ENCODE measurements at places on chromosomes 4 and X.
A peak's percentile ranks its signal among the peaks of the same experiment; 100 is the strongest.

- peak; percentile 19 for DNase-seq
Observed at GRCh38 chr4:83771113-83771705, 235.3 kb downstream of the GPAT3 start.

- peak; percentile 70 for DNase-seq
Observed at GRCh38 chr4:15004739-15005301, 2.5 kb downstream of the CPEB2 start.

- no peak for DNase-seq
Observed at GRCh38 chrX:10085223-10085622, 71.6 kb upstream of the CLCN4 start.

- no peak for DNase-seq
Observed at GRCh38 chrX:7262551-7262950, 114.6 kb upstream of the PUDP start.

GRCh38 chr4:169795585-169795984 lies 37.8 kb upstream of the HPF1 start:
- no peak for DNase-seq

DNA sequence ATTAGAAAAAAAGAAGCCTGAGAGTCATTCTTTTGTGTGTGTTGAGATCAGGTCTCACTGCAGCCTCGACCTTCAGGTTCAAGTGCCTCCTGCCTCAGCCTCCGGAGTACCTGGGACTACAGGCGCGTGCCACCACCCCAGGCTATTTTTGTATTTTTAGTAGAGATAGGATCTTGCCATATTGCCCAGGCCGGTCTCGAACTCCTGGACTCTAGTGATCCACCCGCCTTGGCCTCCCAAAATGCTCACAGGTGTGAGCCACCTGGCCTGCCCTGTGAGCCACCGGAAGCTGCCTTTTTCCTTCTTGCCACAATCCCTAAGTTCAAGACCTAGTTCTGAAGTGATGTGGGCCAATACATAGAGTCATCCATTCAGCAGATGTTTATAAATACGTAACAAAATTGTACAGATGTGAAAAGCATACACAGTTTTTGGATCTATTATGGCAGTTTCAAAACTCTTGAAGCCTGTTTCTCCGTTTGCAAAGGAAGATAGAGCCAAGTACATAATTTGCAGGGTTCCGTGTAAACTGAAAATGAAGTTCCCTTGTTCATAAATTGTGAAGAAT lies 536 bp upstream of the CTSO start:
- no peak for DNase-seq

- no peak for DNase-seq
Observed at GRCh38 chr4:52408471-52408870, 250.6 kb downstream of the USP46 start.

GRCh38 chr4:172698256-172698655 lies 470.4 kb upstream of the GALNT7 start:
- no peak for DNase-seq

GRCh38 chr4:113086172-113086695 lies 36.8 kb downstream of the ANK2 start:
- no peak for DNase-seq

GRCh38 chr4:141706445-141706844 lies 70.1 kb downstream of the IL15 start:
- DNase-seq = no peak

DNA sequence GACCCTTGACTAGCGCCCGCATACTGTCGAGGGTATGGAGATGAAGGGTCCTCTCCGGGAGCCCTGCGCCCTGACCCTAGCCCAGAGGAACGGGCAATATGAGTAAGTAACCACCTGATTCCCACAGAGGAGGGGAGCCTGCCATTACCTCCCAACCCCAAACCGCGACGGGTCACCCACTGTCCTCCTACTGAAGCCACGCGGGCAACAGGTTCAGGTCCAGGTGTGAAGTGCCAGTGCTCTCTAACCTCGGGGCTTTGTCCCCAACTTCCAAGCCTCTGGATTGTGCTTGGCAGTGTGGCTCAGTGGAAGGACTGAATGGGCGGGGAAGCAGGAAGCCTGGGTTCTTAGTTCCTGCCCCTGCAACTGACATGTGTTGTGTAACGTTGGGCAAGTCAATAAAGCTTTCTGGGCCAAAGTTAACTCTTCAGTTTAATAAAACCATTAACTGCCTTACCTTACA lies 694 bp downstream of the OCRL start:
- DNase-seq = no peak

GRCh38 chr4:111761531-111761930 lies 383.7 kb upstream of the FAM241A start:
- no peak for DNase-seq

GRCh38 chr4:100609810-100610209 lies 92.0 kb upstream of the EMCN start:
- DNase-seq = no peak

- DNase-seq = no peak
Observed at GRCh38 chr4:4969298-4969697, 50.0 kb downstream of the CYTL1 start.

- DNase-seq = no peak
Observed at GRCh38 chr4:83178029-83178428, 63.5 kb upstream of the PLAC8 start.

GRCh38 chr4:40596522-40596921 lies 33.1 kb downstream of the RBM47 start:
- DNase-seq = no peak

DNA sequence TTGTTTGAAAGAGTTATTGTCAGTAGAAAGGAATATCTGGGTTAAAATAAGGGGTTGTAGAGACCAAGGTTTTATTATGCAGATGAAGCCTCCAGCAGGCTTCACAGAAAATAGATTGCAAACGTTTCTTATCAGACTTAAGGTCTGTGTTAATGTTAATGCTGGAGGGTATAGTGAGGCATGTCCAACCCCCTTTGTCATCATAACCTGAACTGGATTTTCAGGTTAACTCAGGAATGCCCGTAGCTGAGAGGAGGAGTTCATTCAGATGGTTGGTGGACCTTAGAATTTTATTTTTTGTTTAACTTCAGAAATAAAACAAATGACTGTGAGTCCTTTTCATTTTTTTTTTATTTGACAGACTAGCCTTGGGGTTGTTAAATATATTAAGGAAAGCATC lies 354.1 kb downstream of the GPM6A start:
- DNase-seq = no peak

GRCh38 chrX:8879750-8880149 lies 78.6 kb upstream of the FAM9A start:
- no peak for DNase-seq

GRCh38 chr4:64625438-64625837 lies 216.2 kb upstream of the TECRL start:
- no peak for DNase-seq

DNA sequence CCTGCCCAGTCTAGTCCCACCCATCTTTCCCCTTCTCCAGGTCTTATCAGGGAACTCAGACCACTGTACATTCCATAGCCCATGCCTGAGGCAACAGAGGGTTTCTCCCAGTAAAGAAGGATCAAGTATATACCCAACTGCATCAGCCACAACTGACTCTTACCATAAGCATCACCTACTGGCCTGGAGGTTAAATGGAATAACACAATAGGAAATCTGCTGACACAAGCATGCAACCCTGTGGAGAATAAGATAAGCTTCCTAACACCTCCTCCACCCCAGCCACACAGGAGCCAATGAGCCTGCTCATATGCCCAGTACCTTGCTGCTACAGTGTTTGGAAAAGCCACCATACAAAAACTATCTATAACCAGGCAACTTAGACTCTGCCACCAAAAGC lies 34.6 kb upstream of the PLK4 start:
- no peak for DNase-seq

GRCh38 chr4:151408630-151409469 lies at the start of gene FHIP1A:
Gene FHIP1A (plus strand): TSS chr4:151409176. CDS start chr4:151566260, 157,084 bp downstream.
- DNase-seq = peak; percentile 71

DNA sequence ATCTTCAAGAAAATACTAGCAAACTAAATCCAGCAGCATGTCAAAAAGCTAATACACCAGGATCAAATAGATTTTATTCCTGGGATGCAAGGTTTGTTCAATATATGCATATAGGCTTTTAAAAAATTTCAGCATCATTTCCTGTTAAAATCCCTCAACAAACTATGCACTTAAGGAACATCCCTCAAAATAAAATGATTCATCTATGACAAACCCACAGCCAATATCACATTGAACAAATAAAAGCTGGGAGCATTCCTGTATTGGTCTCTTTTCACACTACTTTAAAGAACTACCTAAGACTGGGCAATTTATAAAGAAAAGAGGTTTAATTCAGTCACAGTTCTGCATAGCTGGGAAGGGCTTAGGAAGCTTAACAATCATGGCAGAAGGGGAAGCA lies 726.7 kb downstream of the GRXCR1 start:
- DNase-seq = no peak

DNA sequence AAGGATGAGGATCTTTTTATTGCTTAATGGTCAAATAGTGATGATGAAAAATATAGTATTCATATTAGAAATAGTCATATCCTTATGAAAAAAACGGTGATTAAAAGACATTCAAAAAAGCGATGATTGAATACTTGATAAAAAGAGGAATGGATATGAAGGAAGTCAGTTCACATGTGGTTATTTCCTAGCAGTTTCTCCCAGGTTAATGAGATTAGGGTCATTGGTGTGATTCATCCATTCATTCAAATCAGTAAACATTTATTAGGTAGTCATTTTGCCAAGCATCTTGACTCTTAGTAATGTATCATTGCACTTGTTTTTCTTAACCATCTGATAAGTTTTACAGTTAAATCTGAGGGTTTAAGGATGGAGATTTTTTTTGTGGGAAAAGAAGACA lies 294.1 kb downstream of the ARHGAP24 start:
- no peak for DNase-seq

- DNase-seq = peak; percentile 1
Observed at GRCh38 chr4:44927399-44928380, 201.3 kb upstream of the GNPDA2 start.
